ENCODE measurements at places on chromosomes 13 and 19.

GRCh38 chr19:55652311-55653128, 2.3 kb upstream of the U2AF2 start:
- DNase-seq = no peak

DNA sequence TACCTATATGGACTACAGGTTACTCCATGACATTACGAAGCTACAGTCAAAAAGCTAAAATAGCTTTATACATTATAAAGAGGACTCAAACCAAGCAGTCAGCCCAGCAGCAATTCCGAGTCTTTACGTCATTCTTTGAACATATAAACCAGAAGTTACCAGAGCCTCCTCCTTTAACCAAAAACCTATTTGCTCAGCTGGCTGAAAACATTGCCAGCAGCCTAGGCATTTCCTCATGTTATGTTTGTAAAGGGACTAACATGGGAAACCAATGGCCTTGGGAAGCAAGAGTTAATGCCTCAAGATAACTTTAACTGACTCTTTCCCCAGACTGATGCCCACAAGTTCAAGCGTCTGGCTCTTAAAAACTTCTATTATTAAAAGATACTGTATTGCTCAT, 104.1 kb upstream of the ZNF492 start:
- DNase-seq = no peak

DNA sequence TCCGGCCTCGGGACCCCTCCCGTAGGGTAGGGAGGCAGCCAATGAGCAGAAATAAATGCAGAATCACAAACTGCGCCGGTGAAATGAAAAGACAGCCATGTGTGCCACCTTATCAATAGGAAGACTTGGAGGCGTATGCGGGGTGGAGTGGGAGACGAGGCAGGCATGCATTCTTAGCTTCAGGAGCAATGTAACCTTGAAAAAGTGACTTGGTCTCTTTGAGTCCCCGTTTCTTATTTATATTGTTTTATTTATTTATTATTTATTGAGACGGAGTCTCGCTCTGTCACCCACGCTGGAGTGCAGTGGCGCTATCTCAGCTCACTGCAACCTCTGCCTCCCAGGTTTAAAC, 16.0 kb downstream of the SSC5D start:
- no peak for DNase-seq

DNA sequence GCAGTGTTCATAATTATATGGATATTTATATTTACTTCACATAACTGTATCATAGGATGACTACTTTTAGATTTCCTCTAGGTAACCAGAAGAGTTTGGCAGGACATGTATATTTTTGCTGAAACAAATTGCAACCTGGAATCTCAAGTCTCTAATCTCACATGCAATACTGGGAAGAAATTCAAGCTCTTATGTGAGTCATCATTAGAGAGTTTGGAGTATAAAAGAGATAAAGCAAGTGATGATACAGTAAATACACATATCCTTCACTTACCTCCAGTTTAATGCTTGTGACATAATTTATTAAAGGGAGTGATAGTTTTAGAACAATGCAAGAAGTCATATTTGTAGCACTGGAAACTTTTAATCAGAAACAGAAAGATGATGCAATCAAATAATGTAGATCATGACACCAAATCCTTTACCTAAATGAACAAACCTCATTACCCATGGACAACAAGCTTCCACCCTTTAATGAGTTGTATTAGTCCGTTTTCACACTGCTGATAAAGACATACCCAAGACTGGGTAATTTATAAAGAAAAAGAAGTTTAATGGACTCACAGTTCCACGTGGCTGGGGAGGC, 15.8 kb upstream of the OR7A17 start:
- no peak for DNase-seq

GRCh38 chr19:18507021-18507726, 14.7 kb downstream of the ELL start:
- DNase-seq = peak; percentile 62

DNA sequence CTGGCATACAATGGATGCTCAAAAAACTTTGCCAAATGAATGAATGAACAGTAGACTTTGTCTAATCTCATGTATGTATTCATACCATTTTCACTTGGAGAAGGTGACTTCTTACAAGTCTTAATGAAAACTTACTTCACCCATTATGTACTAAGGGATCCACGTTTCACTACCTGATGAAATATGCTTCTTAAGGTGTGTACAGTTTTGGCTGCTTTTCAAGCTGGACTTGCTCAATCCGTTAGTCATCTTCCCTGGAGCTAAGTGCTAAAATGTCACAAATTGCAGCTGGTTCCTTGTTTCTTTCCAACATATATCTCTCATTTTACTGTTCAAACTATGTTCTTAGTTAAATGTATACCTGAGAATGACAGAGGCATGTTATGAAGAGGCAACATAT, 4.2 kb upstream of the CCNA1 start:
- no peak for DNase-seq

GRCh38 chr13:39306639-39307589, 268.7 kb downstream of the NHLRC3 start:
- DNase-seq = no peak

- DNase-seq = peak; percentile 19
Observed at GRCh38 chr13:99388334-99388923, 81.2 kb upstream of the GPR183 start.

GRCh38 chr19:9130965-9131364, 4.2 kb upstream of the OR7G3 start:
- peak; percentile 28 for DNase-seq

DNA sequence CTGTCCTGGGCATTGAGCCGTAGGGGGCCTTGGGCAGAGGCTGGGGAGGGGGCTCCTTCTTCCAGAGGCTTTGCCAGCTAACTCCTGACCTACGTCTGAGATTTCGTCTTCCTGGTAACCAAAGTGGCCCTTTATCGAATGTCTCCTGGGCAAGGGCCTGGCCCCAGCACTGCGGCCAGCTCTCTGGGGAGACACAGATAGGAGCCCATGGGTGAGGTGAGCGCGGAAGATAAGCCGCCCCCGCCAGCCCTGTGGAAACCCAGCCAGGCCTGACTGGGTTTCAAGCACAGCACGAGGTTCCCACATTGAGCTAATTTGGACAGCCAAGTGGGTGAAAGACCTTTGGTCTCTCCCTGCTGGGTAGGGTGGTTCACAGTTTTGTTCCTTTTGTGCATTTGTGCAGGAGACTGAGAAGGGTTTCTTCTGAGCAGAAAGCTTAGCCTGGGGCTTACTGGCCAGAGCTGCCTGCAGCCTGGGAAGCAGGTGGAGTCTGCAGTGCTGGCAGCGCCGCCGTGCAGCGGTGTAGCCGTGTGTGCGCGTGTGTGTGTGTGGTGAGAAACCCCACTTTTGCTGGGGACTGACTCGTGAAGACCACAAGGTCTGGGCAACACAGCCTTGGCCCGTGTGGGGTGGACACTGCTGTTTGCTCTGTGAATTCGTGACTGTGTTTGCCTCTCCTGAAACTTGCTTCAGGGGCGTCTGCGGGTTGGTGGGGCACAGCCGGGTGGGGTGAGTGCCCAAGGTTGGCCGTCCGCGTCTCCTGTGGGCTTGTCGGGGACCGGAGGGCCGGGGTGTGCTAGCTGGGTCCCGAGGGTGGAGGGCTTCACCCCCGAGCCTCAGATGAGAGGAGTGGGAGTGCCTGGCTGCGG, 2.5 kb downstream of the BSG start:
- DNase-seq = no peak

DNA sequence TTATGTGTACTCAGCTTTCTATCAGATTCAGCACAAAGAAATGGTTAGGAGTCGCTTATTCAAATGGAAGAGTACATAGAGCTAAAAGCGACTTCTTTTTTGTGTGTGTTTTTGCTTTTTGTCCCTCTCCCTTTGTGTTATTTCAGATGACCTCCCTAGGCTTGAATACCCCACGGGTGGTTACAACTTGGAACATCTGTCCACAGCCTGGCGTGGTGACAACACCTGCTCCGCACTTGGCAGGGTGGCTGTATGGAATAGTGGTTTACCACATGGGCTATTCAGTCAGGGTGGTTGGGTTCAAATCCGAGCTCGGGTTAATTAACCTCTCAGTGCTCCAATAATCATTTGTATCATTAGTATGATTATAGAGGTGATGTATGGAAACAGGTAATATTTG, 151.6 kb upstream of the FREM2 start:
- no peak for DNase-seq

- DNase-seq = no peak
Observed at GRCh38 chr13:77218274-77218673, 108.6 kb downstream of the MYCBP2 start.
